ENCODE measurements at places on chromosomes 2 and 18. TPM values are rescaled to one million over a fixed set of nuclear protein-coding genes. Genes with fewer than 3 reads are reported as not detected.

DNA sequence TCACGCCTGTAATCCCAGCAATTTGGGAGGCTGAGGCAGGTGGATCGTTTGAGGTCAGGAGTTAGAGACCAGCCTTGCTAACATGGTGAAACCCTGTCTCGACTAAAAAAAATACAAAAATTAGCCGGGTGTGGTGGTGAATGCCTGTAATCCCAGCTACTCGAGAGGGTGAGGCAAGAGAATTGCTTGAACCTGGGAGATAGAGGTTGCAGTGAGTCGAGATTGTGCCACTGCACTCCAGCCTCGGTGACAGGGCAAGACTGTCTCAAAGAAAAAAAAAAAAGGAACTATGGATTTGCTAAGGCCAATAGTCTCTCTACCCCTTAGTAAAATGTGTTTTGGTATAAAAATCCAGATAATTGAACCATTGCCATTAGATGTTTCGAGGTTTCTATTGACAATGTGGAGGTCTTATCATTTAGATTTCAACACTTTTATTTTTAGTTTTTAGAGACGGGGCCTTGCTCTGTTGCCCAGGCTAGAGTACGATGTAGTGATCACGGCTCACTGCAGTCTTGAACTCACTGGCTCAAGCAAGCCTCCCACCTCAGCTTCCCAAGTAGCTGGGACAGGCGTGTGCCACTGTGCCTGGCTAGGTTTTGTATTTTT lies 1.1 kb upstream of the TXNDC2 start:
- no peak for DNase-seq

GRCh38 chr2:7356909-7357584 lies 439.8 kb downstream of the RNF144A start:
- DNase-seq, result no peak

GRCh38 chr2:112257575-112257974 lies 2.7 kb upstream of the ZC3H8 start:
- no peak for DNase-seq

DNA sequence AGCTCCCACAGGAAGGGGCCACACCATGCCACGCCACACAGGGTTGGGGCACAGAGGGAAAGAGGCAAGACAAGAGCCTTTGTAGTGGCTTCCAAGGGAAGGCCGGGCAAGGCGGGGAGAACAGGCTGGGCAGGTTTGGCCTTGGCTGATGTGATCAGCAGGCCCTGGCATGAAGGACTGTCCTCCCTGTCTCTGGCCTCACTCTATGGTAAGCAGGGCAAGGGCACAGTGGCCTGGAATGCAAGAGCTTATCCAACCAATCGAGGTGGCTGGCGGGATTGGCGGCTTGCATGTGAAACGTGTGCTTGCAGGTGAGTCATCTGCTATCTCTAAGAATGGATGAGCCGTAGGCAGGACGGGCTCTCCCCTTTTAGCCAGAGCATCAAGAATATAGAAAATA lies 6.4 kb upstream of the ATP9B start:
- no peak for DNase-seq

GRCh38 chr2:218295029-218295428 lies 2.7 kb upstream of the TMBIM1 start:
- DNase-seq, result no peak

DNA sequence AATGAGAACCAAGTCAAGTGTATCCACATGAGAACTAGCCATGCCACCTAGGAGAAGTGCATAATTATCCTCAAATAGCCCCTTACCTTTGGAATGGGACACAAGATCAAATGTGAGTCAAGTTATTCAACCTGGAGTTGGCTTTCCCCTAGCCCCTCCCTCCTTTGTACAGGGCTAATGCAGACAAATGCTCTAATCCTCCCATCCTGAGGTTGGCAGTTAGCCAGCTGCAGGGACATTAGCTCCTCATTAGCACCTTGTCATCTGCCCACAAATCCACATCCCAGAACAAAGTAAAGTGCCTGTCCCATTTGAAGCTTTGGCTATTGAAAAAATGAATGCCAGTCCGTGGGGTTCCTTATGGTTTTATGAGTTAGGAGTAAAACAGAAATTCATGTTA lies 294.1 kb upstream of the FANCL start:
- DNase-seq, result no peak

- DNase-seq, result peak; percentile 2
Observed at GRCh38 chr18:48036641-48037421, 106.4 kb upstream of the SMAD2 start.

The RNF125 gene
- total RNA-seq, result 12.0 TPM

- DNase-seq, result no peak
Observed at GRCh38 chr2:99507937-99508818, 18.4 kb upstream of the REV1 start.

DNA sequence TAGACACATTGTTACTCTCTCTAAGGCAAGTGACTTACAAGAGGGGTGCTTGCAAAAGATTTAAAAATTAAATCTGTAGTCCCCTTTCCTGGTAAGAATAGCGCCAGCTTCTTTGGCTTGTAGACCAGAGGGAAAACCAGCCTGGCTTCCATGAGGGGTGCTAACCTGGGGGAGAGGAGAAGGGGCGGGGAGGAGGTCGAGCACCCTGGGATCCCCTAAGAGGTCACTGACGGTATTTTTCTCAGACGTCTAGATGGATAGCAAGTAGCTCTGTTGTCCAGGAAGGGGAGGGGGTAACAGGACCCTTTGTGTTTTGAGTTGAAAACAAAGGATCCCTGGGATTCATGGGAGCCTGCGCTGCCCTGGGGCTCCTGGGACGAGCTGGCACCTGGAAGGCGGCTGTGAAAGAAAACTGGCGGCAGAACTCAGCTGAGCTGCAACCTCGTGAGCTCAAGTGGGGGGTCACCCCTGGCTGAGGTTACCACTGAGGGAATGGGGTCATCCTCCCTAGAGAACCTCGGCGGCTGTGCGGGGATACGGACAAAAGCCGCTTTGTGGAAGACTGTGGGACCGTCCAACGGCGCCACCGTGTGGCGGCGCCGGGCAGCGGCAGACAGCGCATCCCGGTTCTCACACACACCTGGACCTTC lies 37.8 kb upstream of the MRPL19 start:
- DNase-seq, result no peak

The ADD2 gene
- total RNA-seq, result 0.21 TPM

The KLHL14 gene
- 0.28 TPM for total RNA-seq

Measured in left colon (tissue), 2 donors.